ENCODE measurements at places on chromosomes 13 and 19.
A peak's percentile ranks its signal among the peaks of the same experiment; 100 is the strongest.

- DNase-seq: no peak
Observed at GRCh38 chr13:78265098-78265497, 338.3 kb downstream of the POU4F1 start.

- peak; percentile 87 for DNase-seq
Observed at GRCh38 chr19:4057931-4058692, 8.6 kb downstream of the ZBTB7A start.

DNA sequence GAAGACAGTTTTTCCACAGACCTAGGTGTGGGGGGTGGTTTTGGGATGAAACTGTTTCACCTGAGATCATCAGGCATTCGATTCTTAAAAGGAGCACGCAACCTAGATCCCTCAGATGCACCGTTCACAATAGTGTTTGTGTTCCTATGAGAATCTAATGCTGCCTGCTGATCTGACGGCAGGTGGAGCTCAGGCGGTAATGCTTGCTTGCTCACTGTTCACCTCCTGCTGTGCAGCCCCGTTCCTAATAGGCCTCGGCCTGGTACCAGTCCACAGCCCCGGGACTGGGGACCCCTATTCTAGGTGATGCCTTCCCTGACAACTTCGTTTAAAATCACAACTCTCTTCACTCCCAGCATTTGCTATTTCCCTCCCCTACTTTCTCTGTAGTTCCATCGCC lies 149.6 kb downstream of the IER2 start:
- no peak for DNase-seq

GRCh38 chr19:32869966-32870573 lies 503 bp upstream of the SLC7A9 start:
- DNase-seq: no peak

GRCh38 chr13:32033744-32034143 lies 2.2 kb downstream of the FRY start:
- no peak for DNase-seq

GRCh38 chr19:37930416-37930815 lies 23.4 kb downstream of the SIPA1L3 start:
- no peak for DNase-seq

- DNase-seq: no peak
Observed at GRCh38 chr13:25300861-25301346, 521 bp upstream of the NUP58 start.

DNA sequence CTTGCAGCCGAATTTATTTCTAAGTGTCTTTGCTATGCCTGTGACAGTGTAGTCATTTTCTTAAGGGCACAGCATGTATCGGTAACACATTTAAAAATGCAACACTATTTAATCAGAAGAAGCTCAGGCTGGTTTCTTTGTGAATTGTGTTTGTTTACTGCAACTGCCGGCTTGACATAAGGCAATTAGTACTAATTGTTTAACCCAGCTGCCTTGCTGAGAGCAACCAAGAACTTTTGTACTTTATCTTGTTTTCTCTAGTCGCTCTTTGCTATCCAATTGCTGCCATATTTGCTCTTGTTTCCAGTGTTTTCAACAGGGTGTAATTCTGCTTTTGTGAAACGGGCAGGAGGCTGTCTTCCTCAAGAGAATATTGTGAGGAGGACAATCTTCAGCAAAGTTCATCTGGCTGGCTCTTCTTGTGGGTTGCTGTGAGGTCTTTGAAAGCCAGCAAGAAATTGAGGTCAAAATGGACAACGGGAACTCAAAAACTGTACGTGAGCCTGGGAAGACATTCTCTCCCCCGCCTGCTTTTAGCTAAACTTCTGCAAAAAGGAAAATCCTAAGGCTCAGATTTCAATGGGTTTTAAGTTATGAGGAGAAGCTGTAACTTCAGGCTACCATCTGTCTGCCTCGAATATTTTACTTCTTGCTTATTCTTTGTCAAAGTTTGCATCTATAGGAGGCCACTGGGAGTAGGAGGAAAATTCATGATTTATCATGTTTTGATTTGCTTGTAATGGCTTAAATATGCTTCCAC lies 75.8 kb upstream of the TSHZ3 start:
- no peak for DNase-seq

DNA sequence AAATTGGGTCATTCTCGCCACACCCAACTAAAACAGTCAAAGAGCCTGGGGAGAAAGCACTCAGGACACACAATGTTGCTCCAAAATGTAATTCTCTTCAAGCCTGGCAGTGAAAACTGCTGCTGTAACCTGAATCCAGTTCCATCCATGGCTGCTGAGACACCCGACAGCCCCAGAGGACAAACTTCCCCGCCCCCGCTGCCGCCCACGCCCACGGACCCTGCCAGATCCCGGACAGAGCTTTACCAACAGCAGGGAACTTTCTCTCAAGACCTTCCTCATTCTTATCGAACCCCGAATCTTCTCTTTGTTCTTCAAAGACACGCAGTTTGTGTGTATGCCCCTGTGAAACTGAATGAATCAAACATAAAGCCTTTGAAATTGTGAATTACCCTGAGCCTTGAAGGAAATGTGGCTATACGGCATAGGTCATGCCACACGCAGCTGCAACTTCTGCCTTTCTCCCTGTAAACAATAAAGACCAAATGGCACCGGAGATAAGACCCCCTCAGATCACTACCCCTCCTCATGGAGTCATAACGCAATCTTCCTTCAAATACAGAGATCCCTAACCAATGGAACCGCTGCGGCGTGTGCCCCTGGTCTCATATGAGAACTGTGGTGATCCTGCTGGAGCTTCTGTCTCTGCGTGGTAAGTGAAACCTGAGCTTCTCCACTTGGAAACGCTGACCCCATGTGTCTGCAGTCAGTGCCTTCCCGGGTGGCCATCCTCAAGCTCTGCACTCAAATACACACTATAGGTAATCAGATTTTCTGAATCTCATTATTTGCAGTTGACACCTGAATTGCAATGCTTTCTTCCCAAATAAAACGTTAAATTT lies 4.8 kb upstream of the LAMP1 start:
- no peak for DNase-seq

GRCh38 chr19:30228835-30229524 lies 143.2 kb upstream of the ZNF536 start:
- DNase-seq: no peak

DNA sequence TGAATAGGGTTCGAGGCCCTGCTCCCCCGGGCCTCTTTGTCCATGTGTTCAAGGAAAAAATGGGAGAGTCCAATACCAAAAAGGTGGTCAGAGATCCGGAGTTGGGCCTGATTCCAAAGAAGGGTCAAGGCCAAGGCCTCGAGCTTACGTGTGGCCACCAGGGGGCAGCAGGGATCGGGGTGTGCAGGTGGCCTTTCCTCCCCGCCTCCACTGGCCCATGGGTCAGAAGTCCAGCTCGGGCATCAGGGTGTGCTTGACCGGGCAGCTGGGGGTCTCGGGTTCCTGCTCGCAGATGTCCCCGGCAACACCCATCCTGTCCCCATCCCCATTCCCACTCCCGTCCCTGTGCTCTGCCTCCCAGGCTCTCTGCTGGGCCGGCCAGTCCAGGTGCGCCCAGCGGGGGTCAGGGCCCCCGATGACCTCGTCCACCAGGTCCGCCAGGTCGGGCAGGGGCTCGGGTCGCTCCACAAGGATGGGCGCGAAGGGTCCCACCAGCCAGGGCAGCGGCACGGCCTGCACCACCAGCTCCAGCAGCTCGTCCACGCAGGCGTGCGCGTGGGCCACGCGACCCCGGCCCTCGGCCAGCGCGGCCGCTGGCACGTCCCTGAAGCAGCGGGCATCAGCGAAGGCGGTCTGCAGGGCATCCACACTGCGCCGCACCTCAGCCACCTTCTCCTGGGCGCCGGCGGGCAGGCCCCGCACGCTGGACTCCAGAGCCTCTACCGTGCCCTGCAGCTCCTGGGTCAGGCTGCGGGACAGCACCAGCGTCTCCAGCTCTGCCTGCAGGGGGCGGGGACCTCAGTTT lies 5.2 kb upstream of the PLIN4 start:
- no peak for DNase-seq

DNA sequence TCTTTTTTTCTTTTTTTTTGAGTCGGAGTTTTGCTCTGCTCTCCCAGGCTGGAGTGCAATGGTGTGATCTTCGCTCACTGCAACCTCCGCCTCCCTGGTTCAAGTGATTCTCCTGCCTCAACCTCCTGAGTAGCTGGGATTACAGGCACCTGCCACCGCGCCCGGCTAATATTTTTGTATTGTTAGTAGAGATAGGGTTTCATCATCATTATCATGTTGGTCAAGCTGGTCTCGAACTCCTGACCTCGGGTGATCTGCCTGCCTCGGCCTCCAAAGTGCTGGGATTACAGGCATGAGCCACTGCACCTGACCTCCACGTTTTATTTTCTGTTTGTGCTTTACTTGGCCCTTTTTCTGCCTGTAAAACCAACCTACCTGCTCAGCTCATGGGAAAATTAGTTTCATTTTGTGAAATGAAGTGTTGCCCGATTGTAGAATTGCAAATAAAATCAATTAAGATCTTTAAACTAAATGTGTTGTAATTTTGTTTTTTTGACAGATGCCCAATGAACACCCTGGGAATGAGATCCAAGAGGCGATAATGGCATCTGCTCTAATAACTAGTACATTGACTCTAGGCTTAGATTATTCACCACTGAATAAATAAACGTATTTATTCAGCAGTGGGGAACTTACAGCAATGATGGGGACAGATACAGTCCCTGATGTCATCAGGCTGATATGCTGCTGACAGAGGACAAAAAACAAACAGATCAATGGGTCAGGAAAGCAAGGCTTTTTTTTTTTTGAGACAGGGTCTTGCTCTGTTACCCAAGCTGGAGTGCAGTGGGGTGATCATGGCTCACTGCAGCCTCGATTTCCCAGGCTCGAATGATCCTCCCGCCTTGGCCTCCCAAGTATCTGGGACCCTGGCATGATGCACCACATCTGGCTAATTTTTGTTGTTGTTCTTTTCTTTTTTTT lies 2.2 kb upstream of the RAB11B start:
- DNase-seq: no peak

DNA sequence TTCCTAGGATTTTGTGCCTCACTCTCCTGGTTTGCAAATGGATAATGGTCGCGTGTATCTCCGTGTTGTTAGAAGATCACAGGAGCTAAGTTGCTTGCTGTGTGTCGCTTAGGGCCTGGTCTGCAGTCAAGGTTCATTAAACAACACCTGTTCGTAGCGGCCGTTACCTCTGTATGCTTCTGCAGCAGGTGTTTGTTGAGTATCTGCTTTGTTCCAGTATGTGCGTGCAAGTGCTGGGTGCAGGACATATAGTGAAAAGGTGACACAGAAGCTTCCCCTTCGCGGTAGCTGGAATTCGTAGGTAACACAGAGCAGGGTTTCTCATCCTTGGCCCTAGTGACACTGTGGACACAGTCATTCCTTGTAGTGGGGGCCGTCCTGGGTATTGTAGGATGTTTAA lies 5.4 kb downstream of the MED25 start:
- DNase-seq: no peak

- DNase-seq: no peak
Observed at GRCh38 chr19:30625947-30626625, 253.9 kb downstream of the ZNF536 start.

GRCh38 chr19:3073931-3074595 lies 11.8 kb upstream of the TLE5 start:
- DNase-seq: no peak

- no peak for DNase-seq
Observed at GRCh38 chr13:51771418-51772104, 32.4 kb downstream of the DHRS12 start.

DNA sequence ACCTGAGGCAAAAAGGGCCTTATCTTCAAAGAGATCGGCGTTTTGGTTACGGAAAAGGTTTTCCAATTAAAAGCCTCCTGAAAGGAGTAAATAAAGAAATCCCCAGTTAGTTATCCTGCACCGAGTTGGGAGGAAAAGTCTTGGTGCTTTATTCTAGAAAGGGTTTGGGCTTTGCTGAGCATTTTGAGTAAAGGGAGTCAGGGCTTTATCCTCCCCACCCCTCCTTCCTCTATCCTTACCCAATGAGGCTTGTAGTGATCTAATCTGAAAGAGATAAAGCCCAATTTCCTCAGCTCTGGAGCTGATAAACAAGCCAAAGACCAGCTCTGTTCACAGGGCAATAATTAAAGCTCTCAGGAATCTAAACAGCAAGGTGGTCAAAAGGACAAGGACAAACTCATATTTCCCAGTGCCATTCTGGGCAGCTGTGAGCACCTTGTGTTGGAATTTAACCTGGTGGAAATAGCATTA lies 188.9 kb upstream of the TSC22D1 start:
- DNase-seq: no peak

GRCh38 chr19:55085923-55086715 lies 10.4 kb downstream of the EPS8L1 start:
- DNase-seq: no peak

DNA sequence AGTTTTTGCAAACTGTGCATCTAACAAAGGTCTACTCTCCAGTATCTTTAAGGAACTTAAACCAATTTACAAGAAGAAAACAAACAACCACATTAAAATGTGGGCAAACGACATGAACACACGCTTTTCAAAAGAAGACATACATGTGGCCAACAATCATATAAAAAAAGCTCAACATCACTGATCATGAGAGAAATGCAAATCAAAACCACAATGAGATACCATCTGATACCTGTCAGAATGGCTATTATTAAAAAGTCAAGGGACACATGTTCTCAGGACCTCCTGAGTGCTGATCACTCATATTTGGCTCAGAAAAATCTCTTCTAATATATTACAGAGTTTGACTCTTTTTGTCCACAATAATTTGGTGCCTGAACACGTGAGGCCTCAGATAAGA lies 14.2 kb upstream of the LILRB1 start:
- no peak for DNase-seq

GRCh38 chr13:26951581-26952177 lies 191.1 kb upstream of the GPR12 start:
- DNase-seq: no peak

DNA sequence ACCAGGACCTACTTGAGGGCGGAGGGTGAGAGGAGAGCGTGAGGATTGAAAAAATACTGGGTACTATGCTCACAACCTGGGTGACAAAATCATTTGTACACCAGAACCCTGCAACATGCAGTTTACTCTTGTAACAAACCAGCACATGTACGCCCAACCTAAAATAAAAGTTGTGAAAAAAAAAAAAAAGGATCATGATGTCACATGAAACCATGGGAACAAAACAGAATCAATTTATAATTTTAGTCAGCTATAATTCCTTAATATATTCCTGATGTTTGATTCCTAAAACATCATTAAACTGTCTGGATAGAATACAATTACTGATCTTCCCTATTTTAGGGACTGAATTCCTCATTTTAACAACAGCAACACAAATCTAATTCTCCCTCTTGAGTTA lies 160.6 kb upstream of the SPRY2 start:
- no peak for DNase-seq

DNA sequence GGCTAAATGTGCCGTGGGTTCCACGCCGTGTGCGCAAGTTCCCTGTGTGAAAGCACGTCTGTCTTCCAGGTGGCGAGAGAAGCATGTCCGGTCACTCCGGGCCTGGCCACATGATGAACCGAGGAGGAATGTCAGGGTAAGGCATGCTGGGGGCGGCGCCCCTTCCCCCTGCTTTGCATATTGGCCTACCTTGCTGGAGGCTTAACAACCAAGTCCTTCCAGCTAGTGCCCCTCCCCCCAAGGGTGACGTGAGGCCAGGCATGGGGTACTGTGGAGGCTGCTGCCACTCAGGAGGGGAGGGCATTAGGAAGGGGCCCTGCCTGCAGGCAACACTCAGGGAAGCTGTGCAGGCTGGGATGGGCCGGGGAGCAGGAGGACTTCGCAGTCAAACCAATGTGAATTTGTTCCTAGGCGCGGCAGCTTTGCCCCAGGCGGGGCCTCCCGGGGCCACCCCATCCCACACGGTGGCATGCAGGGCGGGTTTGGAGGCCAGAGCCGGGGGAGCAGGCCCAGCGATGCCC lies 12.5 kb downstream of the MICOS13 start:
- DNase-seq: no peak

GRCh38 chr19:35348911-35349611 lies 1.4 kb downstream of the FFAR1 start:
- DNase-seq: no peak

Measured in GM04504 (cell line).